ENCODE measurements at places on chromosomes 12 and 14.

GRCh38 chr12:21300632-21301031, 34.1 kb downstream of the SLCO1A2 start:
- no peak for DNase-seq

DNA sequence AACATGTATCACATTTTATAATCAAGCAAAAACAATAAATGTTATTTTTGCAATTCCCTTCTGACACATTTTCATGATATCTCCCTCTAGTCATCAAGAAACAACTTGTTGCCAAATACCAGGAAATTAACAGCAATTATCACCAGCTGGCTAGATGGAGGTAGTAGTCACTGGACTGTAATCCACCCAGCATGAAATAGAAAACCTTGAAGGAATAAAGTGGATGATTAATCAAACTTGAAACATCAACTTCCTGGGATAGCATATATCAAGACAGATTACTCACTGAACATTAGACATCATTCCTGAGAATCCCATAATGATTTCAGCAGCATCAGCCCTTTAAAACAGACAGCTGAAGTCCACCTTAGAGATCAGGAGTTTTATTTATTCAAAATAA, 259.0 kb downstream of the CCDC59 start:
- DNase-seq, result no peak

- DNase-seq, result no peak
These were observed 10.0 kb upstream of the CDCA4 start for GRCh38 chr14:105030836-105031396.

GRCh38 chr12:127761880-127762279, 505.1 kb upstream of the TMEM132C start:
- no peak for DNase-seq

- no peak for DNase-seq
These were observed 102.9 kb downstream of the ADGRD1 start for GRCh38 chr12:131056626-131057025.

- no peak for DNase-seq
These were observed 7.3 kb upstream of the EDDM3B start for GRCh38 chr14:20760950-20761349.

DNA sequence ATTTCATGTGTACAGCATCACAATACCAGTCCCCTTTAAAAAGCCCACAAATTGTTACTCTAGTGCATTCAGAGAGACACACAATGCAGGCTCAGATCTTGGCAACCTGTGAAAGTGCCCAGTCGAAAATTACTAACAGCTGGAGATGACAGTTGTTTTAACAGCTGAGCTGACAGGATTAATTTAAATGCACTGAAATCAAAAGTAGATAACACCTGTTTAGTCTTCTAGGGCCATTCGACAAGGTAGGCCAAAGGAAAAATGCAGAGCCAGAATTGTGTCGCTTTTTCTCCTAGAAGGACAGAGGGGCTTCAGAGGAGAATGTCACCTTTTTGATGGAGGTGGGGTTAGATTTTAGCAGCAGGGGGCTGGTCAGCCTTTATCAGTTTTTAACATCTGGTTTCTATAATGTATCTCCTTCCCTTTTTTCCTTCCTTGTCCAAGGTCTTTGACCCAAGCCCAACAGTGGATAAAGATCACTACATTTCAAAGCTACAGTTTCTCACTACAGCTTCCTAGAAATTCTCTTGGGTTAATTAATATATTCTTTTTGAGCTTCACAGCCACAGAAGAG, 139.1 kb downstream of the SOX5 start:
- no peak for DNase-seq

DNA sequence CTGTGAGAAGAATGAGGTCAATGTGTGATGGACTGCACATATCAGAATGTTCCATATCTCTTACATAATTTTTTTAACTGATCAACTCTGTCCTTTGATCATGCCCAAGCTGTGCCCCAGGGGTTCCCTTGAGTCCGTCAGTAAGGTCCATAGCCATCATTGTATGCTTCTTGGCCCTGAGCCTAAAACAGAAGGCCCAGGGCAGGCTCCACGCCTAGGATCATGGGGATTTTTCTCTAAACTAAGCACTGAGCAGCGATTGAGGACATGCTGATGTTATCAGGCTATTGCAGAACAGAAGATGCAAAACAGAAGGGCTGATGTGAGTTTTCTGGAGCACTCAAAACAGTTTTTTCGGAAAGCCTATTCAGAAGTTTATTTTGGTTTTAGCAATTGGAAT, 20.9 kb downstream of the RNASE9 start:
- DNase-seq, result no peak

DNA sequence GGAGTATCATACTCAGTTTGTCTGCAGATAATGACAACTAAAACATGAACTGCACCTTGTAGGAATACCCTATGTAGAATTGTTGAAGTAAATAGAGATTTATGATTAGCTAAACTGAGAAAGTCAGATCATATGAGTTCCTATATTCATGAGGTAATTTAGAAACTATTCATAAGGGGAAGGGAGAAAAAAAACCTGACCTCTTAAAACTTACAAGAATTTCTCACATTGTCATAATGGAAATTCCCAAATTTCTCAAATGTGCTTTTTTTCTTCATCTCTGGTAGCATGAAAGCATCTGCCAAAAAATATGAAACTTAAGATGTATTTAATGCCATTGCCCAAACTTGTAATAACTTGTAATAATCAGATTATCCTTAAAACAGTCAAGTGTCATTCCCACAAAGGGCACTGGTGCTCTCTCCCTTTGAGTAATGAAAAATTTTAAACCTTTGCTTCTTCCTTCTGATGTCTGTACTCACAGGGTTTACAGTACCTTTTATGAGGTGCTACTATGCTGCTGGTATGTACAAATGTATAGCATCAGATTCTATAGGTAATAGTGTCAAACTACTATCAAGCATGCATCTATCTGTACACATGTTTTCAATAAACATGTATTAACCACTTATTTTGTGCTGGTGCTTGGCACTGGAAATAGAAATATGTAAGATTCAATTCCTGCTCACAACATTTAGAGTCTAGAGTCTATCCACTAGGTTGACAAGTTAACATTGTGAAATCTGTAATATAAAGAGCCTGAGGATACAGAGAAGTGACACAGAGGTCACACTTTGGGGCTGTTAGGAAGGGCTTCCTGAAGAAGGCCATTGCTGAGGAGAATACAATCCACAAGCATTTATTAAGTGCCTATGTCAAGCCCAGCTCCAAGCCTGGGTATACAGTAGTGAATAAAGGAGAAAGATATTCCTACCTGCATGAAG, 17.4 kb upstream of the DRAM1 start:
- no peak for DNase-seq

GRCh38 chr12:80504389-80505163, 60.5 kb downstream of the PTPRQ start:
- no peak for DNase-seq

DNA sequence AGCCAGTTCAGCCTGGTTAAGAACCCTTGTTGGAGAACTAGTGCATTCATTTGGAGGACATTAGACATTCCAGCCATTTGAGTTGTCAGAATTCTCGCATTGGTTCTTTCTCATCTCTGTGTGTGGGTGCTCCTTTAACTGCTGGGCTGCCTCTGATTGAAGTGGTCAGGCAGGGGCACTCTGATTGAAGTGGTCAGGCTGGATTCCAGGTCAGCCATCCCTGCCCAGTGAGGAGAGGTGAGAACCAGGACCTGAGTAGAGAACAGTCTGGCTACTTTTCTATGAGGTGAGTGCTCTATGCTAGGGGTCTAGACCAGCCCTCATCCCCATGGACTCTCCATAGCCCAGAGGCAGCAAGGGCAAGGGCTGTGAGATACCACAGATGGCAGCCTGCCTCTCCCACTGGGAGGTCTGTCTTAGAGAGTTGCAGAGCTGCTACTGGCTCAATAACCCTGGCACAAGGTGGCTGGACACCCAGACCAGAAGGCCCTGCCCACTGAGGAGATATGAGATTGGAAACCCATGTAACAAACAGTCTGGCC, 691.6 kb downstream of the TMTC2 start:
- DNase-seq, result no peak

DNA sequence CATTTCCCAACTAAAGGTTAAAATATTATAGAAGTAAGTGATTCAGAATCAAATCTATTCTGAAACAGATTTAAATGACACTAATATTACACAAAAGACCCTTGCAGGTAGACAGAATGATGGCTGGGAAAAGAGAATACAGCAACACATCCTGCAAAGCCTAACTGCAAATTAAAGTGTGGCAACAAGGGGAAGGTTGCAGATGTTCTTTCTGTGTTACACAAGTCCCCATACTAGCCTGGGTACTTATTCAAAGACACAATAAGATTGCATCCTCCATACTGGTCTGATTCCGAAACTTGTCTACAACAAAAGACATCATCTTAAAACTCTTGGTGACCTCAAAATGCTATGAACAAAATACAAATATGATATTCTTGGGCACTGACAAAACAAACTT, 50.5 kb downstream of the R3HDM2 start:
- DNase-seq, result no peak

DNA sequence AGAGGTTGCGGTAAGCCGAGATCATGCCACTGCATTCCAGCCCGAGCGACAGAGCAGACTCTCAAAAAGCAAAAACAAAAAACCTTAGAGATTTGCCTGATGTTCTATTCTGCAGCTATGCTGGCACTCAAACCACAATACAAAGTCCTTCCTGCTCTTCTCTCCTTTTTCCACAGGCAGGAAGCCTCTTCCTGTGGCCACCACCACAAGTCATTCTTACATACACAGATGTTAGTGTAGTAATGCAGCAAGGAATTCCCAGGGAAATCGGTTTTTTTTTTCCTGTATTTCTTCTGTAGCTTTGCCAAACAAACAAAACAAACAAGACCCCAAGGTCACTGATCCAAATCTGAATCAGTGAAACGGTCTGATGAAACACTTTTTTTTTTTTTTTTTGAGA, 104.3 kb downstream of the FIGNL2 start:
- no peak for DNase-seq

DNA sequence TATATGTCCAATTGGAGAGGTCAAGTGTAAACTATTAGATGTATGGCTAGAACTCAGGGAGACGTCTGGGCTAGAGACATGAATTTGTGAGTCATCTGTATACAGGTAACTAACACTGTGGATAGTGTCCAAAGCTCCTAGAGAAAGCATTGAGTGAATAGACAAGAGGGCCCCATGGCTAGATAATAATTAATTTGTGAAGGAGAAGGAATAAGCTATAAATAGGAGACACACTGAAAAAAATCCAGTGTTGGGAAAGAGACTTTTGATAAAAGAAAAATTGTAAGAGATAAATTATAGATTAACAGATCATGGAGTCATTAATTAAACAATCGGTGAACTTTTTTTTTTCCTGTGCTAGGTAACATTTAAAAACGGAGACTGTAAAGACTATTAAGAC, 326.6 kb upstream of the PRICKLE1 start:
- DNase-seq, result no peak

GRCh38 chr12:101181776-101182175, 28.3 kb downstream of the SLC5A8 start:
- no peak for DNase-seq

DNA sequence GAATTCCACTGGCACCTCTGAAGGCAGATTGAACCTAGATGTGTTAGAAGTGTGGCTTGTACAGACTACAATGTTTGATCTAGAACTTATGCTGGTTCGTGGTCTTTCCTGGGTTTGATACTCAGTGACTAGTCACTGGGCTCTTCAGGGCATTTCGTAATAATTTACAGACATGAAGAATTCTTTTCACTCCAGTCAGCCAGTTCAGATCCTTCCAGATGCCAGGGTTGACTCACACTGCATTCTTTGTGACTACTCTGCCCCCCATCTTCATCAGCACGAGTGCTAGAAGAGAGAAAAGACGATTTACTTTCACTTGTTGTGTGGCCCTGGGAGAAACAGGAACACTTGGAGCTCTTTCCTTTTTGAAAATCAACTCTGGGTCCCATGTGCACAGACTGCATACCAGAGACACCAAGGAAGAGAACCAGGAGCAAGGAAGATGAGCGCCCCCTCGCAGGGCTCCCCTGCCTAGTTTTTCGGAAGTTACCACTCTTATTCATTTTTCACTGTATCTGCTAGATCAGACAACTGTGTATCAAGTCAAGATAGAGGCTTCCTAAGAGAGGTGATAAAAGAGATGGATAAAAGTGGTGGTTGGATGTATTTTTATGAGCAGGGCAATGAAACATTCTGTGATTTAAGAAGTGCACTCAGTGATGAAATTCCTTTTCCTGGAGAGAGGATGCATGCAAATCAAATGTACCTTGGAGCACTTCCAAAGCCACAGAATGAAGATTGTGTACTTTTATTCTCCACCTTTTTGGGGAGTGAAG, 33.5 kb upstream of the EVL start:
- no peak for DNase-seq

DNA sequence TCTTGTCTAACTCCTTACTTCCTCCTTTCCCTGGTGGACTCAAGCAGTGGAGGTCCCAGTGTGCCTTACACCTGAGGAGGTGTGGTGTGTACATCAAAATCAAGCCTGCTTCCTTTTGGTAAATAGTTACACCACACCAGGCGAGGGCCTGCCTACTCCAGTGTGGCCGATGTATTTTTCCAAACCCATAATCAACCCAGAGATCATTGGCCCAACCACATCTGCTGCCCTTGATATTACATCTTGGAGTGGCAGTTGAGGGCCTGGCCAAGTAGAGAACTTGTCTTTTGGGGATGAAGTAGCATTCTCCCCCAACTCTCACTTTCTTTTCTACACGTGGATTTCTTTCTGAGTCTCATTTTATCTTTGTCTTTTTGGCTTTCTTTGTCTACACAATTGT, 187.4 kb downstream of the EFCAB11 start:
- no peak for DNase-seq

DNA sequence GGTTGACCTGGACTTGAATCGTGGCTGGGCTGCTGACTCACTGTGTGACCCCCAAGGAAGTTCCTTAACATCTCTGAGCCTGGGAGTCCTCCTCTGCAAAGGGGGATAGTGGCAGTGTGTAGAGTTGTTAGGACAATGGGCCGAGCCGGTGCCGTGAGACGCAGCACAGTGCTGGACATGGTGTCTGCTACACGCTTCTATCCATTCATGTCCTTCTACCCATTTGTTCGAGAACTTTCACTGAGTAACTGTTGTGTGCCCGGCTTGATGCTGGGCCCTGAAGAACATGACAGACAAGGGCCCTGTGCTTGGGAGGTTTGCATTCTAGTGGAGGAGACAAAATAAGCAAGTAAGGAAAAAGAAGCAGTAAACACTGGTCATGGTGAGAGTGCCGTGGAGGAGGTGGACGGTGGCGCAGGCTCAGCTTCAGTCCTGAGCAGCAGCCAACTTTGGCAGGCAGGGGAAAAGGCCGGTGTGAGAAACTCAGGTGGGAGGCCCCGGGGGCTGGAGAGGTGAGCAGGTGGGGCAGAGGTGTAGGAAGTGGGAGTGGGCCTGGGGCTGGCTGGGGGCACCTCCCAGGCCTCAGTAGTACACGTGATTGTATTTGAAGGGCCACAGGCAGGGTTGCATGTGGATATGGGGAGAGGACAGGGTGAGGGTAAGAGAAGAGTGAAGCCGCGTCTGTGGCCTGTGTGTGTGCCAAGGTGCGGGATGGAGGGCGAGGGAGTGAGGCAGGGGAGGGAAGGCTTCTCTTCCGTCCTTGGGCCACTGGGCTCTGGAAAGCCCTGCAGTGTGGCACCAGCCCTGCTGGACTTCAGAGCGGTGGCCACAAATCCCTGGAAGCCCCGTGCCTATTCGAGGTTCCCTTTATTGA, 13.8 kb downstream of the VASH1 start:
- no peak for DNase-seq

All from T-helper 17 cell (primary cell).